ENCODE measurements at places on chromosomes 7 and 10.

- DNase-seq: peak; percentile 2
Observed at GRCh38 chr7:113698556-113699220, 220.1 kb downstream of the PPP1R3A start.

GRCh38 chr10:101047268-101047667 is 14.5 kb upstream of the KAZALD1 start:
- no peak for DNase-seq

GRCh38 chr10:93993782-93994437 is at the start of gene PLCE1:
Gene PLCE1, plus strand, starts transcription at chr10:93993931. Its CDS starts 37,116 bp downstream, at chr10:94031047.
- DNase-seq: peak; percentile 65

- DNase-seq: no peak
Observed at GRCh38 chr10:116827214-116827671, 22.1 kb upstream of the ENO4 start.

DNA sequence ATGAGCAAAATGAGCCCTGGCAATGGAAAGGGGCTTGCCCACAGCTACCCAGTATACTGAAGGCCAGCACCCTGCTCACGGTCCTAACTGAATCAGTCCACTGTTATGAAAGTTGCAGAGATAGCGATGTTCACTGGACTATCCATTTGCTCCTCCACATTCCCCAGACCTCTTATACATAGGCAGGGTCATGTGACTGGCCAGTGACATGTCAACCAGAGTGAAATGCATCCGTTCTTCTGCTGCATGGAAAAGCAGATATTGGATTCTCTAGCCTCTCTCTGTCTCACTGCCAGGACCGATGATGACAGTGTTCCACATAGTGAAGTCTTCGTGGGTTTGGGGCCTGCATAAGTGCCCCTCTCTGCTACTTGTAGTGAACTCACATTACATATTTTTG is 503.4 kb downstream of the RPS24 start:
- DNase-seq: no peak

- no peak for DNase-seq
Observed at GRCh38 chr10:114749510-114749909, 72.1 kb upstream of the FHIP2A start.

DNA sequence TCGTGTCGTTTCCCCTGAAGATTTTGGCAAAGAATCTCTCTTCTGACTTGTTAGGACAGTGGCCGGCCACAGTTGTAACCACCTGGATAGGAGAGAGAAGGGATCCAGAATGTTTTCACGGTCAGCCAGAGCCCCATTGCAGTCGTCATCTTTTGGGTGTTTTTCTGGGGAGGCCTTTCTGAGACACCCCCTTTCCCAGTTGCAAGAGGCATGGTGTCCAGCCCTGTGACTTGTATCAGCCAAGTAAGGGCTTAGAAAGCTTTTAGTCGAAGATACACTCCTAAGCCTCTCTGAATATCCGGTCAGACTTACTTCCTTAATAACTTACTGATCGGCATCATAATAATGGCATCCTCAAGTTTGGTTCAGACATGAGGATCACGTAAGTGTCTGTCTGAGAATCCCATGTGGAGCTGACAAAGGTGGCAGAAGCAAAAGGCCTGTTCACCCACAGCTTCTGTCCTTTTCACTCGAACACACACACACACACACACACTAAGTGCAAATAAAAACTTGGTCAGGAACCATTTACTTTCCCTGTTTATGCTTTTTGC is 435.7 kb upstream of the GALNT17 start:
- no peak for DNase-seq

- DNase-seq: no peak
Observed at GRCh38 chr7:40315277-40315676, 180.5 kb downstream of the SUGCT start.

GRCh38 chr7:3914051-3914775 is 613.2 kb downstream of the SDK1 start:
- DNase-seq: no peak

- no peak for DNase-seq
Observed at GRCh38 chr10:132929953-132930548, 12.3 kb downstream of the CFAP46 start.

- no peak for DNase-seq
Observed at GRCh38 chr10:28971764-28972163, 294.4 kb downstream of the BAMBI start.

DNA sequence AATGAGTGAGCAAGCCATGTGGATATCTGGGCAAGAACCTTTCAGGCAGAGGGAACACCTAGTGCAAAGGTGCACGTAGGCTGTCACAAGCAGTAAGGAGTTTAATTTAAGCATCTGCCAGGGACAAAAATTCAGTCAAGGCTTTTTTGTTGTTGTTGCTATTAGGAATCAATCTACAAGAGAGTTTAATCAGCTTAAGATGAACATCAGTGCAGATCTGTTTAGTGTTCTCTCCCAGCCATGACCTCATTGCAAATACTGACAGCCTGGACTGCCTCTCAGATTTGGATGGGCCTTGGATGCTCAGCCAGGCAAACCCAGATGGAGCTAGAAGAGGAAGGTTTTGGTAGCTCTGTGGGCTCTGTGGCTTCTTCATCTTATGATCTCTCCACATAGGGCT is 3.3 kb upstream of the GLCCI1 start:
- no peak for DNase-seq

DNA sequence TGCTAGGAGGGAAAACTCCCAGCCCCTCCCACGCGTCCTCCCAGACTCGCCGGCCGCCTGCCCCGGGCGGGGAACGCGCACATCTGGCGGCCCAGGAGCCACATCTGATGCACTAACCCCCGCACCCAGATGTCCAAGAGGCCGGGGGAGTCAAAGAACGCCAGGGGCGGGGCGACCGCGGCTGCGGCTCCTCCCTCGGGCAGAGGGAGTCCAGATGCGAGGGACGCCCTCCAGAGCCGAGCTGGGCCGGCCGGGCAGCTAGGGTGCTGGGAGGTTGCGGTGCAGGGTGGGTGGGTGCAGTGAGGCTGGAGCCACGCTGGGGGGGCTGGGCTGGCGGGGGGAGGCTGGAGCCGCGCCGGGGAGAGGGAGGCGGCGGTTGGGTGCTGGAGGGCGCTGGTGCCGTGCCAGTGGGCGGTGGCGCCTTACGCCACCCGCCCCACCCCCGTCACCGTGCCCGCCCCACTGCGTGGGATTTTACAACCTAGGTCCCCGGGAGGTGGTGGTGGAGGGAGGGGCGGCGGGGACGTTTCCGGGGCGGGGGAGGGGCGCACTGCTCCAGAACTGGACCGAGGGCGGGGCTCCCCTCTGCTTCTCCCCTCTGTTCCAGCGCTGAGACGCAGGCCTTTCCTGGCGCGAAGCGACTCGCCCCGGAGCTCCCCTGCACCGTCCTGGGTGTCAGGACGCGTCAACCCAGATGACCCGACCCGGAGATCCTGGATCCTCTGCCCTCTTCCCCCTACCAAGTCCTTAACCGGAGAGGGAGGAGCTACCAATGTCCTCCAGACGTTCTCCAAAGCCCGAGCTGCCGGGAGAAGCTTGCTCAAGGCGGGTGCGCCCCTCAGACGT is 109.1 kb downstream of the REEP3 start:
- peak; percentile 84 for DNase-seq

GRCh38 chr7:45456747-45457524 is 117.2 kb upstream of the ADCY1 start:
- DNase-seq: no peak

GRCh38 chr7:89837515-89837914 is 316.8 kb upstream of the STEAP1 start:
- DNase-seq: no peak

DNA sequence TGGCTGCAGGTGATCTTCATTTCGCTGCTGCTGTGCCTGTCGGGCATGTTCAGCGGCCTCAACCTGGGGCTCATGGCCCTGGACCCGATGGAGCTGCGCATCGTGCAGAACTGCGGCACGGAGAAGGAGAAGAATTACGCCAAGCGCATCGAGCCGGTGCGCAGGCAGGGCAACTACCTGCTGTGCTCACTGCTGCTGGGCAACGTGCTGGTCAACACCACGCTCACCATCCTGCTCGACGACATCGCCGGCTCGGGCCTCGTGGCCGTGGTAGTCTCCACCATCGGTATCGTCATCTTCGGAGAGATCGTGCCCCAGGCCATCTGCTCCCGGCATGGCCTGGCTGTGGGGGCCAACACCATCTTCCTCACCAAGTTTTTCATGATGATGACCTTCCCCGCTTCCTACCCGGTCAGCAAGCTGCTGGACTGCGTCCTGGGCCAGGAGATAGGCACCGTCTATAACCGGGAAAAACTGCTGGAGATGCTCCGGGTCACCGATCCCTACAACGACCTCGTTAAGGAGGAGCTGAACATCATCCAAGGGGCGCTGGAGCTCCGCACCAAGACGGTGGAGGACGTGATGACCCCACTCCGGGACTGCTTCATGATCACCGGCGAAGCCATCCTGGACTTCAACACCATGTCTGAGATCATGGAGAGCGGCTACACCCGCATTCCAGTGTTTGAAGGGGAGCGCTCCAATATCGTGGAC is 1.3 kb downstream of the CNNM2 start:
- no peak for DNase-seq

DNA sequence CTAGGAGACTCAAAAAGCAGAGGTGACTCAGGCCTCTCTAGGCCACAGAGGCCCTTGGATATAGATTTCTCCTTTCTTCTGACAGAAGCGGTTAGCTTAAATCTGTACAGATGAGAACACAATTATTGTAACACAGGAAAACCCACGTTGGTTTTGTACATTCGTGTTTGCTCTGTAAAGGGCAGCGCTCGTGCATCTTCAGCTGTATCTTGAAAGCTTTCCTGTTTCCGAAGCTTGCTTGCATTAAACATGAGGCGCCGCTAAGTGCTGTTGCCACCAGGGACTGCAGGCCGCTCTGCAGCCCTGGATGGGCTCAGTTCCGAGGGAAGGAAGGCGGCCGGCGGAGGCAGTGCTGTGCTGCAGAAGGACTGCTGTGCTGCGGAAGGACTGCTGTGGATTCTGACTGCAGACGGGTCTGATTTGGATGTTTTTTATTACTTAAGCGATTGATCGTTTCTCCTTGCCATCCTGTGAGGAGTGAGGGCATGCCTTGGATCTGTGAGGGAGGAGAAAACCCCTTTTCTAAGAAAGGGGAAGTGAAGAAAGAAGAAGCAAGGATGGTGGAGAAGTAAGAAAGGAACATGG is 53.3 kb downstream of the FHIP2A start:
- no peak for DNase-seq

GRCh38 chr10:117363028-117363427 is 12.2 kb downstream of the PDZD8 start:
- DNase-seq: no peak

GRCh38 chr7:87021285-87021684 is 38.2 kb downstream of the ELAPOR2 start:
- no peak for DNase-seq

DNA sequence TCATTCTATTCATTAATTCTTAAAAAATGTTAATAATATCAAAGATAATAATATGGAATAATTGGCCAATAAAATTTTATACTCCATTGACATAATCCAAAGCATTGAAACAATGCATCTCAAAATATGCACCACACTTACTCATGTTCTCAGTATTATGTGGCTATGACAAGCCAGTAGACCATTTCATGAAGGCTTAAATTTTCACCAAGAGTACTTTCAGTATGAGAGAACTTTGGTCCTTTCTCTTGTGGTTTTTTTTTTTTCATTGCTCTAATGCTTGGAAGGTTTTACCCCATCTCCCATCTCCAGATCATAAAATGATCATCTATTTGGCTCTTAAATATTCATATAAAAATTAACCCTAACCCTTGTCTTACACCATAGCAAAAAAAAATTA is 45.5 kb upstream of the TMEM140 start:
- DNase-seq: no peak

DNA sequence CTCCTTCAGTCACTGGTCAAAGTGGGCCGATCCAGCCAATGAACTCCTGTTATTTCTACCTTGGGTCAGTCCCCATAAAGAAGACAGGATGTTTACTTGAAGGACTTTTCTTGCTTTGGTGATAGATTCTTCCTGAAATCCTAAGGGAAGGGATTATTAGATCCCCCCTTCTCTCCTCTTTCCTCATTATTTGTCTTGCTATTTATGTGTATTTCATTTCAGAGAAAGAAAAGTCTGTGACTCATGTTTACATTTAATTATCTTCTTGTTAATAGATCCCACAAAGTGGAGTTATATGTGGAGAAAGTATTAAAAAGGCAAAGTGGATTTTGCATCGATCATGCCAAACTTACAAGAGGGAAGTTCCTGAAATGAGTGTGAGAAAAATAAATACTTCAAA is 341.5 kb downstream of the PHTF2 start:
- DNase-seq: no peak

- no peak for DNase-seq
Observed at GRCh38 chr7:138712652-138713051, 11.5 kb upstream of the SVOPL start.

DNA sequence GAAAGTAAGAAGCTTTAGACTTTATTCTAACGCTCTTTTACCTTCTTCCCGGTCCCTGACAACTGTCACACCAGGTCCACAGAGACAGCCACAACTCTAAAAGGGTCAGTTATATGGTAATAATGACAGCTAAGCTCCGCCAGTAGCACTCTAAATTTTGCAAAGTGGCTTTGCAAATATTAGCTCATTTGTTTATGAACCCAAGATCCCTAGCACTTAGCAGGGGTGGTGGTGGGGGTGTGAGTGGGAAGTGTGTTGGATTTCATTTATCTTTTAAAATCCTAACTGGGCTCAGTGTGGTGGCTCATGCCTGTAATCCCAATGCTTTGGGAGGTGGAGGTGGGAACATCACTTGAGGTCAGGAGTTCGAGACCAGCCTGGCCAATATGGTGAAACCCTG is 34.8 kb upstream of the SDK1 start:
- no peak for DNase-seq

- no peak for DNase-seq
Observed at GRCh38 chr7:151381348-151382078, 28.3 kb downstream of the WDR86 start.

DNA sequence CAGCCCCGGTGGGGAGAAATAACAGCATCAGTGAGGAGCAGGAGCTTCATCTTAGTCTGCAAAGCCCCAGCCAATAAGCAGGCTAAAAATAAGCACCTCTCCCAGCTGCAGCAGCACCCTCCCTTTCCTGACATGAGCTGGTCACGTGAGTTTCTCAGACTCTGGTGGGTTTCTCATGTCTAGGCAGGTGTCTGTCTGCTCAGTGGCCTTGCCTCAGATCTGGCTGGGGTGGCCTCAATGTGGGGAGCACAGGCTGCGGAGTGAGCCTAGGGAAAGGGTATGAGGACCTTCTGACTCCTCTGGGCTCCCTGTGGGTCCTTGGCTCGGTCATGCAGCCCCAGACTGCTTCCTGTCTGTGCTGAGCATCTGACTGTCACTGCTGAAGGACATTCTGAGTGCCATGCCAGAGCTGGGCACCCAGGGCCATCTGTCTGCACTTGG is 81.6 kb upstream of the LRRC4 start:
- no peak for DNase-seq
